ENCODE measurements at places on chromosomes 1 and 21.

DNA sequence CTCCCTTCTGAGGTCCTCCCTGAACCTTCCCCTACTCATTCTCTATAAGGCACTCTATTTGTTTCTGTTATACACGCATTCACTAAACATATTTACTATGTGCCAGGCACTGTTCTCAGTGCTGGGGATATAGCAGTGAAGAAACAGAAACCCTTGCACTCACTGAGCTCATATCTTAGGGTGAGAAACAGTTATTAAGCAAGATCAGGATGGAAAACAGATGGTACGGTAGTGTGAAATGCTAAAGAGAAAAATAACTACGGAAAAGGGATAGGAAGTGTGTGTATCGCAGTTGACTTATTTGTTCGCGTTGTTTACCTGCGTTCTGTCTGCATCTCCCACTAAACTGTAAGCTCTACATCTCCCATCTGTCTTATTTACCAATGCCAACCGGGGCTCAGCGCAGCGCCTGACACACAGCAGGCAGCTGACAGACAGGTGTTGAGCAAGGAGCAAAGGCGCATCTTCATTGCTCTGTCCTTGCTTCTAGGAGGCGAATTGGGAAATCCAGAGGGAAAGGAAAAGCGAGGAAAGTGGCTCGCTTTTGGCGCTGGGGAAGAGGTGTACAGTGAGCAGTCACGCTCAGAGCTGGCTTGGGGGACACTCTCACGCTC is 572 bp downstream of the CYB5RL start:
- DNase-seq: no peak

- DNase-seq: no peak
Measured at GRCh38 chr21:17848228-17848627, 29.1 kb upstream of the C21orf91 start.

GRCh38 chr1:54287176-54287650 is 87.2 kb downstream of the MRPL37 start:
- peak; percentile 55 for DNase-seq

DNA sequence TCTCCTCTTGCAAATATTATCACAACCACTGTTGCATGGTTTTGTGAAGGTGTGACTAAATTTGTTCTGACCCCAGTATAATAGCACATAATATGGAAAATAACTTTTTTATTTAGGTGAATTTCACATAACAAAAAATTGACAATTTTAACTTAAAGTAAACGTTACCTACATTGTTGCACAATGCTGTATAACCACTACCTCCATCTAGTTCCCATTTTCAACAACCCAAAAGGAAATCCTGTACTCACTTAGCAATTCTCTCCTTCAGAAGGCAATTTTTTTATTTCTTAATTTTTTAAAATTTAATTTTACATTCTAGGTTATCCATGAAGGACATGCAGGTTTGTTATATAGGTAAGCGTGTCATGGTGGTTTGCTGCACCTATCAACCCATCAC is 95.2 kb downstream of the KCNJ6 start:
- DNase-seq: no peak

GRCh38 chr21:27047658-27048314 is 80.9 kb upstream of the ADAMTS5 start:
- DNase-seq: no peak

GRCh38 chr21:45086337-45086958 is 12.1 kb downstream of the ADARB1 start:
- no peak for DNase-seq

GRCh38 chr1:7265771-7266371 is 480.6 kb downstream of the CAMTA1 start:
- no peak for DNase-seq

DNA sequence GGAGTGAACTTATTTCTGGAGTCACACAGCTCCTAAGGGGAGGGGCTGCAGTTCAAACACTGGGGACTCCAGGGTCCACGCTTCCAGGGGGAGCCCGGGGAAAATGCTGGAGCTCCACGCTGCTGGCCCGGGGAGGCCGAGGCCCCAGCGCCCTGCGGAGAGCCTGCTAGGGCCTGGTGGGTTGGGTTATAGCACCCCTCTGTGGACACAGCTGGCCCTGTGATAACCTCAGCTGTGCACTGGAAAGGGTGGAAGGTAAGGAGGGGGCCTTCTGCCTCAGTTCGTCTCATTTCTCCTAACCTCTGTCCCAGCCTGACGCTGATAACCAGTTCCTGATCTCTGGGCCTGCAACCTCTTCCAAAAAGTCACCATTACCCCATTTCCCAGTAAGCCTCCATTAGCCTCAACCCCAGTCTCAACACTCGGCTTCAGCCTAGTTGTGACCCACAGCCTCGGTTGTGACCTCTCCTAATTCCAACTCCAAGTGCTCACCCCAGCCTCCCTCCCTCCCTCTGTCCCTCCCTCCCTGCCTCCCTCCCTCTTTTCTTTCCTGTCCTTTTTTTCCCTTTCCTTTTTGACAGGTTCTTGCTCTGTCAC is 7.1 kb downstream of the NBL1 start:
- no peak for DNase-seq

DNA sequence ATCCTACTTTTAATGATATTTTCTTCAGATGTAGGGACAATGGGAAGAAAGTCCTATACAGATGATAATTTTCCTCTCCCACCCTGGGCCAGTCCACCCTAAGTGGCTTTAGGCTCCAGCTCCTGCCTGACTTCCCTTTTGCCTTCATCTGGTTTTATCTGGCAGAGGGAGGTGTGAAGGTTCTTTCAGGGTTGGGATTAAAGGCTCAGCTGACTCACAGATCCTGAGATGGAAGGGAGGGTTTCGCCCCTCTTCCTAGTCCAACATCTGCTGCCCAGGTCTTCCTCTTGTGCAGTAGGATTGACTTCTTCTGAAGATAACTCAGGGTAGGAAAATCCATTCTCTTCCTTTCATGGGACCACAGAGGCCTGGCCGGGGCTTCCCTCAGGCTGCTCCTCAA is 362.4 kb upstream of the KAZN start:
- no peak for DNase-seq

DNA sequence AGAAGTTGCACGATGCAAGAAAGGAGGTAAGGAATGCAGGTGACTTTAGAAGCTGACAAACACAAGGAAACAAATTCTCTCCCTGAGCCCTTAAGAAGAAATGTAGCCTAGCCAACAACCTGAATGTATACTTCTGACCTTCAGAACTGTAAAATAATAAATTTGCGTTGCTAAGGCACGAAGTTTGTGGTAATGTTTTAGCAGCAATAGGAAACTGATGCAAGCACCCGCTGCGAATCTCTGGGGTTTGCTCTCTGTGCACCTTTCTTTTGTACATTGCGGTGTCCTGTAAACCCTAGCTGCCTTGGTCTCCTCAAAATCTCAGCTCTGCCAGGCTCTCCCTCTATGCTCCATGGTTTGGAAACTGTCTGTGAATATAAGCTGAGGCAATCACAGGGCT is 15.1 kb downstream of the CD53 start:
- no peak for DNase-seq

DNA sequence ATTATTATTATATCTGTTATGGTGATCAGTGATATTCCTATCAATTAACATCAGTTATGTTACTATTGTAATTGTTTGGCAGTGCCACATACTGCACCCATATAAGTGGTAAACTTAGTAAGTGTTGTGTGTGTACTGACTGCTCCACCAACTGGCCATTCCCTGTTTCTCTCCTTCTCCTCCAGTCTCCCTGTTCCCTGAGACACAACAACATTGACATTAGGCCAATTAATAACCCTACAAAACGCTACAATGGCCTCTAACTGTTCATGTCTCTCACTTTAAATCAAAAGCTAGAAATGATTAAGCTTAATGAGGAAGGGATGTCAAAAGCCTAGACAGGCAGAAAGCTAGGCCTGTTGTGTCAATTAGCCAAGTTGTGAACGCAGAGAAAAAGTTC is 6.6 kb upstream of the THRAP3 start:
- no peak for DNase-seq

DNA sequence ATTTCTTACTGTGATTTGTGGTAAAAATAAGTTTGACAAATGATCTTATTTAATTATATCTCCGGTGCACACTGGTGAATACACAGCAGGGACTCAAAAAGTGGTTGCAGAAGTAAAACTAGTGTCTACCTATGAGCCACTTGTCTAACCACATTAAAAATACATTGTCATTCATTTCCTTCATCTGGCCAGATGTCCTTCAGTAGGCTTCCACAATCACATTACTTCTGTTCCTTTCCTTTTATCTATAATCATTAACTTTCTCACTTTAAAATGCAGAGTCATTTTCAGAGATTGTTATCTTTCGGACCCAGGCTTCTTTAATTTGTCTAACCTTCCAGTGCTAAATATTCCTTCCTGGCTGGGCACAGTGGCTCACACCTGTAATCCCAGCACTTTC is 3.0 kb downstream of the RBBP5 start:
- no peak for DNase-seq

DNA sequence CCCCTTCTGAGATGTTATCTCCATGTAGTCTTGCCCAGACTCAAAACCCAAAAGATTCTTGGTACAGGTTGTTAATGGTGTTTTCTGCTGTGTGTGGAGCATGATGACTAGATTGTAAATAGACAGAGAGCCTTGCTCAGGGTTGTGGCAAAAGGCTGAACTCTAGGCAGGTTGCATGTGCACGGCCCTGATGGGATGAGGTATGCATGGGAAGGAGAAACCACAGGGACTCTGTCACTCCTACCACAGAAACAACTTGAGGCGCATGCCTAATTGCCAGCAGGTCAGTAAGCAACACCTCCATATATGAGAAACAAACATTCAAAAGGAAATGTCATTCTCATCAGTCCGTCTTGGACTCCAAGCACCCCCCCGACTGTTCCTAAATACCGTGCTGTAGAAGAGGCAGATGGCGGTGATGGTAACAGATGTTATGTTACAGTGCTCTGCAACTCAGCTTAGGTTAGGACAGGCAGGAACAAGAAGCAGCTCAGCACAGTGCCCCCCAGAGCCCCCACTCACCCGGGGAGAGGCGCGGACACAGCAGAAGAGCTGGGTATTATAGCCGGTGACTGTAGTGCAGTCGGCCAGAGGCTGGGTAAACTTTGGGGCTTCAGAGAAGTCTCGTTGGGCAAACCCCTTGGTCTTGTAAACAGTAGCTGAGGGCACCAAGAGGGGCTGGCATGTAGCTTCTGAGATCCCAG is 10.9 kb downstream of the MYBPHL start:
- no peak for DNase-seq

- DNase-seq: no peak
Measured at GRCh38 chr1:200038981-200039848, 11.7 kb downstream of the NR5A2 start.

DNA sequence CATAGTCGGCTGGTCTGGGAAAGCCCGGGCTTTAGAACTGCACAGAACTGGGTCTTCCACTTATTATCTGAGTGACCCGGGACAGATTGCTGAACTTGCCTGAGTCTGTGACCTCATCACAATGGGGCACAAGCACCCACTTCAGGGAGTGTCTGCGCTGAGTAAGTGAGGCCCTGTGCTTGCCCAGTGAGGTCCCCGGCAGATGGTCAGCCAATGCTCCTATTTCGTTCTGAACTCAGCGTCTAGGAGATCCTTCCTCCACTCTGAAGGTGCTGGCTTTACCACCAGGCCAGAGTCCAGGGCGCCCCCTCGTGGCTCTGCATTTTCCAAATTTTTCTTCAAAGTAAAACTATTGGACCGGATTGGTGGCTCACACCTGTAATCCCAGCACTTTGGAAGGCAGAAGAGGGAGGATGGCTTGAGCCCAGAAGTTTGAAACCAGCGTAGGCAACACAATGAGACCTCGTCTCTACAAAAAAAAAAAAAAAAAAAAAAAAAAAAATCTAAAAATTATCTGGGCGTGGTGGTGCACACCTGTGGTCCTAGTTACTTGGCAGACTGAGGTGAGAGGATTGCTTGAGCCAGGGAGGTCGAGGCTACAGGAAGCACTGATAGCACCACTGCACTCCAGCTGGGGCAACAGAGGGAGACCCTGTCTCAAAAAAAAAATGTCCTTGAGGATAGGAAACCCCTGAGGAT is 61.7 kb downstream of the FCRL5 start:
- DNase-seq: peak; percentile 33

- no peak for DNase-seq
Measured at GRCh38 chr1:184170719-184171118, 119.2 kb downstream of the TSEN15 start.

GRCh38 chr1:234486858-234487840 is 8.2 kb upstream of the TARBP1 start:
- DNase-seq: no peak

GRCh38 chr21:43355925-43356289 is 71.0 kb downstream of the SIK1 start:
- DNase-seq: no peak

DNA sequence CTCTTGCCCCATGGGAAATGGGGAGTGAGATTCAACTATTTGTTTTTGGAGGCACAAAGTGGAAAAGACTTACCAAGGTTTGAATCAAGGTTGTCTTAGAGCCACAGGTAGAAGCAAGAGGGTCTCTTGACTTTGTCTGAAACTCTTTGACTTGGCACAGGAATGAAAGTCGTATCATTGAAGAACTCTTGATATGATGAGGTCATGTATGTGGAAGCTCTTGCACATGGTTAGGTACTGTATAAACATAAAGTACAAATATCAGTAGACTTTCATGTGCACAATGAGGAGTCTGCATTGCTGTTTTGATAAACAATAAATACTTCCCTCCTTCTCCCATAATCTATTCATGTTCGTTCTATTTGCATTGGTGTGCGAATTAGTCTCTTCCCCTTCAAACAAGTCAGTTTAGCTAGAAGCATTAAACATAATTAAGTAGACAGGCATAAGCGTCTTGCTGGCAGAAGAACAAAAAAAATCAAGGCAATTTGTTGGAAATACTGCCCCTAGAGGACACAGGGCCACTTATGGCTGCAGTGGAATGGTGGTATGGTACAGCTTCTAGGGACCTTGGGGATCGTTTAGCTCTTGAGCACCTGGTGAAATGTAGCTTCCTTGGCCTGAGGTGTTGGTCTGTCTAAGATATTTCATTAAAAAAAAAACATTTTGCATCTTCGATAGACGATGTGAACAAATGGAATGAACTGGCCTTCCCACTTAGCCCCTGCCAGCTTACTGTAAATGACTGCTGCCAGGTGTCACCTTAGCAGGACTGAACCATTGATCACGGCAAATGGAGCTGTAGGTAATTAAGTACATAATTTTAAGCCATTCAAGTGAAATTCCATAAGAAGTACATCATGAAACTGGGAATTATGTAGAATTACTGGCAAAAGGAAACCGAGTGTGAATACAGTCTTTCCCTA is 218.0 kb upstream of the GALNT2 start:
- no peak for DNase-seq

- no peak for DNase-seq
Measured at GRCh38 chr1:97630281-97630680, 290.6 kb downstream of the DPYD start.

- no peak for DNase-seq
Measured at GRCh38 chr21:31213787-31214186, 130.3 kb downstream of the TIAM1 start.

- DNase-seq: no peak
Measured at GRCh38 chr1:164498792-164499191, 60.2 kb upstream of the PBX1 start.

- no peak for DNase-seq
Measured at GRCh38 chr21:26388731-26389231, 184.3 kb downstream of the CYYR1 start.

- DNase-seq: no peak
Measured at GRCh38 chr1:226982451-226983177, 42.5 kb downstream of the COQ8A start.

GRCh38 chr1:115642168-115643072 is 650 bp downstream of the VANGL1 start:
- peak; percentile 11 for DNase-seq

GRCh38 chr1:21307210-21307609 is 16.9 kb upstream of the ECE1 start:
- DNase-seq: peak; percentile 39
